Fibroblast of skin of left biceps (primary cell): ENCODE measurements at places on chromosomes 5 and 9.

DNA sequence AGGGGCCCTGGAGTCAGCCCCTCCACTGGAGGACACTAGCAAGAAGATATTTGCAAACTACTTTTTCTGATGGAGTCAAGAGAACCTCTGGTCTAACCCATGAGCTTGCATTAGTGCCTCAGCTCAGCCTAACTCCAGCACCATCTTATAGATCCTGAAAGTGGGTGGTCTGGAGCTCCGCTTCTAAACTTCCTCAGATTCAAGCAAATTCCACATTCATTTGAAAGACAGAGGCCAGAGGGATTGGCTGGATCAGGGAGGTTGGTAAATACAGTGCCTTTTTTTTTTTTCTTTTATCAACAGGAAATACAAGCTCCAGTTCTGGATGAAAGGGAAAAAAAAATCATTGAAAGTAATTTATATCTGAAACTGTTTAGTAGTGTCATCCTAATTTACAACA, 99.9 kb downstream of the ENC1 start:
- DNase-seq: no peak

DNA sequence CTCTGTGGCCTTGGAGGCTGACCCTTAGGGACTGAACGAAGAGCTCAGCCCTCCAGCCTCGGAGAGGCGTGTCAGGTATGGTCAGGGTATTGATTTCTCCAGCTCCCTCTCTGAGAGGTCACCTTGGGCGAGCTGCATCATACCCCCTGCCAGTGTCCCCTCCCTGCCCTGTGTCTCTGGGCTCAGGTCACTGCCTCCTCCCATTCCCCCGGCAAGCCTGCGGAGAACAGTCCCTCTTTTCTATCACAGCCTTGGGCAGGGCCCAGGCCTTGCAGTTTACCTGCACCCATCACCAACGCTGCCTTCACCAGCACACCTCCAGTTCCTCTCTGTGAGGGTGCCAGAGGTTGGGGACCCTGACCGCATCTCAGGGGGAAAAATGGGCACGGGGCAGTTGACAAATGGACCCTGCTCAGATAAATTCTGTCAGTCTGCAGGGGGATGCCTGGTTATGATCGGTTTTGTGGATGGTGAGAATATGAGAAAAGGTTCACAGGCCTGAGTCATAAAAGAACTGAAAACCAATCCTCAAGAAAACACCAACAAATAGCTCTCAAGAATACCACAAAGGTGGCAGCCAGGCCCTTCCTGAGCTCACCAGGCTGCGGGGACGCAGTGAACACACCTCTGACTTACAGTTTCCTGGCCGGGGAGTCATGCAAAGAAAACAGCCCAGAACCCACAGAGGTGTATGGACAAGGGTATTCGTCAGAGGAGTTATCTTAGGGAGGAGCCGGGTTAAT, 24.7 kb upstream of the RXRA start:
- DNase-seq: no peak

- peak; percentile 66 for DNase-seq
Observed at GRCh38 chr5:157280927-157281326, 15.0 kb downstream of the CYFIP2 start.

- no peak for DNase-seq
Observed at GRCh38 chr5:126515337-126515736, 79.7 kb downstream of the ALDH7A1 start.

- DNase-seq: no peak
Observed at GRCh38 chr5:170523142-170523551, 19.3 kb downstream of the KCNIP1 start.

DNA sequence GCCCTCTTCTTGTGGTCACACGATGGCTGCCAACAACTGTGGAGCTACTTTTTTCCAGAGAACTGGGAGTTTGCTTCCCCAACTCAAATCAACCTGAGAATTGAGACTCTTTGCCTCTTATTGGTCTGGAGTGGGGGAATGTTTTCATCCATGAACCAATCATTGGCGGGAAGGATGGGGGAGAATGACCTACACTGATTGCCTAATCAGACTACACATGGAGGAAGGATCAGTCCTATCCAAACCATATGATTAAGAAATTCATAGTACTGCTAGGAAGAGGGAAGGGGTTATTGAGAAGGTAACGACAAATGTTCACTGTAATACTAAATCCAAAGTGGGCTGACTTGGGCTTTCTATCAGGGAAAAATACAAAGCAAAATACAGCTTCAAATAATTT, 7.9 kb upstream of the KIF2A start:
- no peak for DNase-seq

DNA sequence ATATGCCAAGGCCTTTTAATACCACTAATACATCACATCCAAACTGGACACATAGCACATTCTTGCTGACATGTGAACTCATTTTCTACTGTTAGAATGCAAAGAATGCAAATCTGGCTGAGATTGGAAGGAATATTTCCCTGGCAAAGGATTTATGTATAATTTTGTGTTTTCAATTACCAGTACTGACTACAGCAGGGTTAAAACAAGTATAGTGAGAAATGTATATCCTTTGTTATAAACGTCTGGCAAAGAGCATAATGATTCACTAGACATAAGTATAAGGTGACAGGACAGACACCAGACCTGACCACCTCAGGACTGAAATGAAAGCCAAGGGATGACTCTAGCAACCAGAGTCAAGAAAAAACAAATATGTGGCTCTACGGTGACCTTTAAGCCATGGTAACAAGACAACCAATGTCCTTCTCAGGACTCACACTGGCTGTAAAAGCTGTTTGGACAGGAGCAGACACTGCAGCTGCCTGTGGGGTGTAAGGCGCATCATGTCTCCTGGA, 95.0 kb downstream of the MRPS27 start:
- peak; percentile 81 for DNase-seq

- DNase-seq: no peak
Observed at GRCh38 chr9:91130796-91131318, 230.9 kb downstream of the AUH start.

GRCh38 chr9:134330590-134330989, 4.3 kb downstream of the RXRA start:
- no peak for DNase-seq

DNA sequence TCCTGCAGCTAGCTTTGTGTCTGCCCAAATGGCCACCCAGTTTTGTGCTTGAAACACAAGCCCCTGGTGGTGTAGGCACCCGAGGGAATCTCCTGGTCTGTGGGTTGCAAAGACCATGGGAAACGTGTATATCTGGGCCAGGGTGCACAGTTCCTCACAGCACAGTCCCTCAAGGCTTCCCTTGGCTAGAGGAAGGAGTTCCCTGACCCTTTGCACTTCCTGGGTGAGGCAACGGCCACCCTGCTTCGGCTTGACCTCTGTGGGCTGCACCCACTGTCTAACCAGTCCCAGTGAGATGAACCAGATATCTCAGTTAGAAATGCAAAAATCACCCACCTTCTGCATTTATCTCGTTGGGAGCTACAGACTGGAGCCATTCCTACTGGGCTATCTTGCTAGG, 865.0 kb upstream of the ACO1 start:
- DNase-seq: no peak

GRCh38 chr9:3074247-3074646, 230.4 kb upstream of the PUM3 start:
- DNase-seq: no peak

- DNase-seq: no peak
Observed at GRCh38 chr9:129319076-129319937, 141.2 kb upstream of the IER5L start.

GRCh38 chr5:99089822-99090549, 161.2 kb upstream of the CHD1 start:
- no peak for DNase-seq

GRCh38 chr9:20187318-20187717, 398.5 kb upstream of the SLC24A2 start:
- DNase-seq: no peak

- DNase-seq: peak; percentile 85
Observed at GRCh38 chr9:36100532-36100931, 36.0 kb upstream of the GLIPR2 start.

- no peak for DNase-seq
Observed at GRCh38 chr9:122091682-122092592, 1.2 kb downstream of the TTLL11 start.
